Chondrocyte (in vitro differentiated cells): ENCODE measurements at places on chromosomes 6 and 20. TPM values are rescaled to one million over a fixed set of nuclear protein-coding genes. Genes with fewer than 3 reads are reported as not detected.

Gene DYNLRB1
- 111 to 204 TPM (median 199 TPM) in 3 replicates for total RNA-seq

Gene MYLK2
- 1.3 to 3.3 TPM (median 2.9 TPM) in 3 replicates for total RNA-seq

Gene TLDC2
- total RNA-seq = not detected in 3 replicates

Gene HRH3
- total RNA-seq = not detected in 3 replicates

Gene REM1
- not detected in 3 replicates for total RNA-seq

Gene TSHZ2
- 0.28 to 0.37 TPM in 2 of 3 replicates, not detected in the other for total RNA-seq

Gene MAPK13
- 0.48 to 1.0 TPM (median 0.97 TPM) in 3 replicates for total RNA-seq

Gene NOX3
- total RNA-seq = not detected in 3 replicates

Gene NKX2-2
- not detected in 3 replicates for total RNA-seq

Gene TASP1
- 8.9 to 12.1 TPM (median 9.0 TPM) in 3 replicates for total RNA-seq

Gene ADGRF4
- not detected in 3 replicates for total RNA-seq

Gene FNDC1
- 10.5 to 13.8 TPM (median 12.8 TPM) in 3 replicates for total RNA-seq

Gene PROKR2
- total RNA-seq = not detected in 3 replicates

Gene HCK
- total RNA-seq = not detected in 3 replicates

Gene NMBR
- not detected in 3 replicates for total RNA-seq

Gene PPIL6
- total RNA-seq = 2.2 to 2.7 TPM (median 2.5 TPM) in 3 replicates

Gene POPDC3
- total RNA-seq = 2.6 to 4.6 TPM (median 3.4 TPM) in 3 replicates

Gene FKBP5
- 139 to 237 TPM (median 143 TPM) in 3 replicates for total RNA-seq

Gene EFCAB8
- 0.32 to 0.67 TPM (median 0.51 TPM) in 3 replicates for total RNA-seq

Gene PIGU
- 19.8 to 21.2 TPM (median 20.4 TPM) in 3 replicates for total RNA-seq

Gene ZSWIM3
- 3.4 to 4.9 TPM (median 3.9 TPM) in 3 replicates for total RNA-seq

Gene TRDN
- not detected in 3 replicates for total RNA-seq

Gene SLC24A3
- 0.10 TPM in 2 of 3 replicates, not detected in the other for total RNA-seq

Gene PI3
- total RNA-seq = not detected in 3 replicates

Gene WASF1
- total RNA-seq = 13.7 to 22.9 TPM (median 20.3 TPM) in 3 replicates

Gene VEGFA
- 24.8 to 139 TPM (median 137 TPM) in 3 replicates for total RNA-seq

Gene KCNQ5
- 4.1 to 4.7 TPM (median 4.5 TPM) in 3 replicates for total RNA-seq

Gene PSORS1C1
- 4.2 to 6.0 TPM (median 5.5 TPM) in 3 replicates for total RNA-seq

Gene BTN1A1
- not detected in 3 replicates for total RNA-seq

Gene SLC32A1
- total RNA-seq = not detected in 3 replicates
